NAMALWA (cell line): ENCODE measurements at places on chromosomes 2 and 18.

DNA sequence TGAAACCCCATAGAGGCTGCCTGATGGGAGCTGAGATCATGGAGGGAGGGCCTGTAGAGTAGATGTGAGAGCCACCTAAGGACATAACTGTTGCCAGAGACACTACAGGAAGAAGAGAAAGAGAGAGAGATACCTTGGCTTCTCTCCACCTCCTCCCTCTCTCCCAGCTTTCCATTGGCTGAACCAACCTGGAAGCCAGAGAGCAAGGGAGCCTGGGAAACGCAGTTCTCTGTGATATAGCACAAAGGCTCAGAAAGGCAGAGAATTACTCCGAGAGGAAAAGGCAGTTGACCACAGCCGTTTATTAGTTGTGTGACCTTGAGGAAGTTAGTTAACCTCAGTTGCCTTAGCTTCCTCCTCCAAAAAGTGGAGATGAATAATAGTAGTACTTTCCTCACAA lies 37.7 kb upstream of the MAT2A start:
- DNase-seq: no peak

DNA sequence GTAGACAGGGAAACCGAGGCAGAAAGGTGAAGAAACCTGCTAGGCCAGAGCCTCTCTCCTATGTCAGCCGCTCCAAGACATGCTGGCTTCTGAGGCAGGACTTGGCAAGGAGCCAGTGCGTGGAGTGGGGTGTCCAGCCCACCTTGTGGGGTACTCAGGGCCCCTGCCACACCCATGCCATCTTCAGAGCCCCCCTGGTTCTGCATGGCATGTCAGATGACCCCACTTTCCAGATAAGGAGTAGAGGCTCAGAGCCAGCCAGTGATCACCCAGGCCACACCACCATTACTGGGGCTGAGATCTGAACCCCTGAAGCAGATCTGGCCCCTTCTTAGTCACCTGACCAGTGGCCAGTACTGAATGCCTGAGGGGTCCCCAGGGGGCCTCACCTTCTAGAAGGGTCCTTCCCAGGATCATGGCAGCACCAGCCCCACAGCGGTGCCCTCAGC lies 14.7 kb downstream of the CROCC2 start:
- DNase-seq: no peak

- peak; percentile 59 for DNase-seq
Observed at GRCh38 chr2:47336259-47337238, 66.4 kb upstream of the MSH2 start.

GRCh38 chr18:71503222-71503621 lies 1040.9 kb downstream of the CBLN2 start:
- DNase-seq: no peak

- DNase-seq: no peak
Observed at GRCh38 chr2:105519516-105519915, 120.7 kb upstream of the FHL2 start.

DNA sequence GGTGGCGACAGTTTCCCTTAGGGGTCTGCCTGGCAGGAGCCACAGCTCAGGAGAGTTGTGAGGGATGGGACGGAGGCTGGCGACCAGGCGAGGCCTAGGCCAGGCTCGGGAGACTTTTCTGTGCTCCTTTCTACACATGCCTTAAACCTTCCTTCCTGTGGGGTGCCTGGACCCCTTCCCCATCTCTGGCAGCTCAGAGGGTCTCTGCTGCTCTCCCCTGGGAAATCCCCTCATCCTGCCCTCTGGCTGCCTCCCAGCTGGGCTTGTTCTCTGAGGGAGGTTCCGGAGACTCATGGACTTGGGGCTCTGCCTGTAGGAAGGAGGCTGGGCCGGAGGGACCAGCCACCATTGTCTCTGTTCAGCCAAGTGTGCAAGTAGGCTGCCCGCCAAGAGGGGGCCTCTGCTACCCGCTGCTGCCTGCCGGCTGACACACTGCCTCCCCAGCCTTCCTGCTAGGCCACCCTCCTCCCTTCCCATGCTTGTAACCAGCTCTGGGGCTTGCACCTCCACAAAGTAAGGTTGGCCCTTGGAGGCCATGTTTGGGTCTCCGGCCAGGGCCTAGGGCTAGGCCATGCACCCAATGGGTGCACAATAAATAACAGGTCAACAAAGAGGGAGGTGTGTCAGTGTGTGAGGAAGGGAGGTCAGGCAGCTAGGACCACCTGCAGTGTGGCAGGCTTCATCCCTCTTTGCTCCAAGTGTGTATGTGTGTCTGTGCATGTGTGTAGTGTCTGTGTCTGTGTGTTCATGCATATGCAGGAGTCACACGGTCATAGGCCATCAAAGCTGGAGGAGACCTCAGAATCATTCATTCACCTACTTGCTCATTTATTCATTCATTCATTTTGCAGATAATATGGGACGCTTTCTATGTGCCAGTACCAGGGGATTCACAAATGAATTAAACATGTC lies 28.8 kb downstream of the PSD4 start:
- no peak for DNase-seq
